ENCODE measurements at places on chromosomes 6 and 20.
A peak's percentile ranks its signal among the peaks of the same experiment; 100 is the strongest.

GRCh38 chr6:130900913-130901312 is 73.7 kb downstream of the SMLR1 start:
- DNase-seq, result no peak

- no peak for DNase-seq
Measured at GRCh38 chr6:6405997-6406714, 85.7 kb upstream of the F13A1 start.

- no peak for DNase-seq
Measured at GRCh38 chr6:134740473-134741199, 209.3 kb downstream of the ALDH8A1 start.

- DNase-seq, result no peak
Measured at GRCh38 chr6:116254297-116255056, 602 bp upstream of the TSPYL4 start.

DNA sequence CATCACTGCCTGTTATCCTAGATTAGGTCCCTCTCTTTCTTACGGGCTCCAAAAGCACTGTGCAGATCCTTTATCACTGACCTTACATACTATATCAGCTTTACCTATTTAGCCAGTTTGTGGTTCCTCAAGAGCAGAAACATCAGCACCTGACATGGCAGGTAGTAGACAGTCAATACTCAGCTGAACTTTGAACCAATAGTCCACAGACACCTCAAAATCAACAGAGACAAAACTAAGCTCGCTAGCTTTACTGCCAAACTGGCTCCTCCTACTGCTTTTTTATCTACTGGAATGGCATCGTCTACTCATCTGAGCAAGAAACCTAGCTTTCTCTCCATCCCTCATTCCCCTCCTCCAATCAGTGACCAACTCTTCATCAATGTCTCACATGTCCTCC is 5.6 kb downstream of the IL17A start:
- DNase-seq, result no peak

- no peak for DNase-seq
Measured at GRCh38 chr20:62044631-62045030, 21.1 kb downstream of the TAF4 start.

DNA sequence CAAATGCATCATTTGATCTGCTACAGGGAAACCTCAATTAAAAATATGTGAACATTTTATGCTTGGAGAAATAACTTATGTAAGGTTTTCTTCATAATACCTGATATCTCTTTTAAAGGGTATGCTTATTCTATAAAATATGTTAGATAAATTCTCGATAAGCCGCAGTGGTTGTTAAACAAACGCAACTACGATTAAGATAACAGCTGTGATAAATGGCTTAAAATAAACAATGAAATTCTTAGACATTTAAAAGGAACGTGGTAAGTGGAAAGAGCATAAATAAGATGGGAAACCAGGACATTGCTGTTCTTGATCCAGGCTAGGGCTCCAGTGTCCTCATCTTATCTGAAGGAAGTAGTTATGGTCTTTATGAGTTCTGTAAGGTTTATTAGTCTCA is 415.9 kb downstream of the CD83 start:
- DNase-seq, result no peak

DNA sequence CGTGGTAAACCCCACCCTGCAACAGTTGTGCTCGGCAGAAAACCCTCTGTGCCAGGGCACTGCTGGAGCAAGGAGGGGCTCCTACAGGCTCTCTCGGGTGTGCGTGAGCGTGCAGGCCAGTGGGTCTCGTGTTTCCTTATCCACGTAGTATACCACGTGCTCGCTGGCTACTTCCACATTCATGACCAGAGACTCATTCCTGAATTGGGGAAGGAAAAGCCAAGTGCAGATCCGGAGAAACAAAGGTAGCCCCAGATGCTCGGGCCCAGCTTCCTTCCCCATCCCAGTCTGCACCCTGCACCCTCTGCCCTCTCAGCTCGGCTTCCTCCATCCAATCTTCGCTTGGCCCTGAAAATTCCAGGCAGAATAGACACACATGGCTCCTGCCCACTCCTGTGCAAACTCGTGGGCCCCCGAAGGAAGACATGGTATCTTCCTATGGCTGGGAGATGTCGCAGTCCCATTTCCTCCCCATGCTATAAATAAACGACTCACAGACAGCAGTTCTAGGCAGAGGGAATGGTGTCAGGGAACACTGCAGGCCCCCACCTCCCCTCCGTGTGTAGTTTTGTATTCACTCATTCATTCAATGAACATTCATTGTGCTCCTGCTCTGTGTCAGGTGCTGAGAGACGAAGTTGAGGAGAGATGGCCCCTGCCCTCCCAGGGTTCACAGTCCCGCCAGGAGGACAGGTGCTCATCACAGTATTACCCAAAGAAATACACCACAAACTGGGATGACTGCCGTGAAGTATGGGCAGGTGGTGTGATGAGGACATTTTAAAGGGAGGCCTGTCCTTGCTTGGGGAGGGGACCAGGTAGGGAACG is 29.6 kb downstream of the NPEPL1 start:
- DNase-seq, result peak; percentile 33

GRCh38 chr6:63634630-63635029 is 972 bp upstream of the PHF3 start:
- no peak for DNase-seq

DNA sequence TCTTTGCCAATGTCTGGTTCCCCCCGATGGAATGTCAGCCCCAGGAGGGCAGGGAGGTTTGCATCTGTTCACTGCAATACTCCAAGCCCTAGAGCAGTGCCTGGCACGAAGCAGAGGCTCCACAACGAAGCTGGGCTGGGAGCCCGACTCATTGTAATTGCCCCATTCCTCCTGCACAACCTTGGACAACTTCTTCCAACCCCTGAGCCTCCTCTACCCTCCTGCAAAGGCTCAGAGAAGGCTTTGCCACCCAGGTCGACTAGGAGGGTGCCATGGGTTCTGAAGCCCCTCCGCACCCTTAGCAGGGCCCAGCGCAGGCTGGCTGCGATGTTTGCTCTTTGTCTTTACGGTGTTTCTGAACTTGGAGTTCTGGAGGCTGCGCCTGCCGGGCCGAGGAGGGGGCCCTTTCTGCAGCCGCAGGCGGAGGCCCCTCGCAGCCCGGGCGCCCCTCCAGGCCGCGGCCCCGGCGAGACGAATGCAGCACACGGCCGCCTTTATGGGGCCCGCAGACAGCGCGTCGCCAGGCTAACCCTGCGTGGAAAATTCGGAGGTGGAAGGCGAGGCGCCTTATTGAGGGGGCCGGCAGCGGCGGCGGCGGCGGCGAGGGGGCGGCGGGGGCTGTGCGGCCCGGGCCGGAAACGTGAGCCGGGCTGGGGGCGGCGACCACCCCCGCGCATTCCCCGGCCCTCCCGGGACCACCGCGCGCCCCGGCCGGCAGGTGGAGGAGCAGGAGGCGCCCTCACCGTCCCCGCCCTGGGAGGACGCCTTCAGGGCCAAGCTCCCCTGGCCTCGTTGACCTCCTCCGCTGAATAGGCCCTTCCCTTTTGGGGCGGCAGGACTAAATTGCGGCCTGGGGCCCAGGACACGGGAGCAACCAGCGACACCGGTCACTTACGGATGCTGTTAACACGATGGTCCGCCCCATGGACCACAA is 27.0 kb downstream of the SNAI1 start:
- no peak for DNase-seq

DNA sequence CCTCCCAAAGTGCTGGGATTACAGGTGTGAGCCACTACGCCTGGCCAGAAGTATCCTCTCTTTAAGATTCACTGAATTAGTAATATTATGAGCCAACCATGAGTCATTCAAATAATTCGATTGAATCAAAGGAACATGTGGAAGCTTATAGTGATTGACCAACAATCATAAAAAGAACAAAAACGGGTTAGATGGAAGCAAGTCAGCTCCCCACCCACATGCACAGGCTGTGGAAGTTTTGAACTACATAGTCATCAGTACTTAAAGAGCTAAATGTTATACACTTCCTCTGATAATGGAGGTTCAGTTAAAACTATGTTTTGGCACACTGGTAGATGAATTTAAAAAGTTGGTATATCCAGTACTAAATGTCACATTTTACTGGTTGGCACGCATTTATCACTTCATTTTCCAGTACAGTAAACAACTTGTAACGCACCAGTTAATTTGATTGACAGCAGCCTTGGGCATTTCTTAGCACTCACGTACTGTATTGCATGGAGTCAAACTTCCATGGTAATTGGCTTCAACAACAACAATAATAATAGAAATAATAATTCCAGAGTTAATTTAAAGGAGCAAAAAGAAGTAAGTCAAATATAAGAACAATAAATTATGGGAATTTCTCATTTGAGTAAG is 1107.3 kb upstream of the MAP3K7 start:
- DNase-seq, result no peak

GRCh38 chr20:36501367-36502006 is 39.8 kb upstream of the MYL9 start:
- DNase-seq, result no peak

DNA sequence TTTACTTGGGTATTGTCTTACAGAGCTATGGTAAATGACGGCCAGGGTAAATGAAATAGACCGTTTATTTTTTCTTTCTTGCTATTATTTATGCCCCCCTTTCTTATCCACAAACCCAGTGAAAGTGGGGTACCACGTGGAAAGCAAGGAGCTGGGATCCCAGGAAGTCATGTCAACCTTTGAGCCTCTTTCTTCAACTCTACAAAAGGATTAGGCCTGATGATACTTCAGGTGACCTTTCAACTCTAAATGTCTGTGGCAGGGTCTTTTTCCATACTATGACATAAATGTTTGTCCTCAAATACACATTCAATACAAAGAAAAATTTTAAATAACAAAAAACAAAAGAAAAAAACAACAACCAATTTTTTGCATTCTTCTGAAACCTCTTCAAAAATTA is 291.4 kb downstream of the ADGB start:
- DNase-seq, result no peak
